ENCODE measurements at places on chromosomes 3 and 15.
A peak's percentile ranks its signal among the peaks of the same experiment; 100 is the strongest.

DNA sequence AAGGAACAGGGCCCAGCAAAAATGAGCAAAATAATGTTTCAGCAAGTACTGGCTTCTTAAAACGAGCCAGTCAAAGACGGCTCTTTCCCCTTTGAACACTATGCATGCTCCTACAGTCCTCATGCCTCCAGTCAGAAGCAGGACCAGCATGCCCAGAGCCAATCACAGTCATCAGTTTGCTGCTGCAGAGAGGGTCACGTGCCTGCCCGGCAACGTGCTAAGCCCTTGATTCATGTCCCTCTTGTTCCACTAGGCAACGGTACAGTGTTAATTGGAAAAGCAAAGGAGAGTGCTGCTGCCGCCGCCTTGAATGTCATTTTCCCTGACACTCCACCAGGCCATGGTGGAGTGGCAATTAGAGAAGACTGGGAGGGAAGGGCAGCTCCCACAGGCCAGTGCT is 500.1 kb downstream of the OCA2 start:
- no peak for DNase-seq

DNA sequence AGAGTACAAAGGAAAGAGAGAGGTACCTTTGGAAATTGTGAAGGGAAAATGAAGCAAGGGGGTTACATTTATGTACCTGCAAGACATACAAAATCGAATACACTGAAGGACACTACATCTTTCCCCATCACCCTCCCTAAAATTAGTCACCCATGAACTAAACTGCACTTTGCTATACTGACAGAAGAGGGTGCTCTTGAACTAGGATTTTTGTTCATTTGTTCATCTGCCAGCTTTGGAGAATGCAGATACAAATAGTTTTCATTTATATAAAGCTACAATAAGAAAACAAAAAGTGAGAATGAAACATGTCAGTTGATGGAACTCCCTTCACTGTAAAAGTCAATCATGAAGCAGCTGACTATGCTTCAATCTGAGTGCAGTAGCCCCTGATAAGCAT is 55.7 kb downstream of the PCCB start:
- DNase-seq, result peak; percentile 75

GRCh38 chr3:57816471-57817095 is 60.5 kb downstream of the SLMAP start:
- no peak for DNase-seq

DNA sequence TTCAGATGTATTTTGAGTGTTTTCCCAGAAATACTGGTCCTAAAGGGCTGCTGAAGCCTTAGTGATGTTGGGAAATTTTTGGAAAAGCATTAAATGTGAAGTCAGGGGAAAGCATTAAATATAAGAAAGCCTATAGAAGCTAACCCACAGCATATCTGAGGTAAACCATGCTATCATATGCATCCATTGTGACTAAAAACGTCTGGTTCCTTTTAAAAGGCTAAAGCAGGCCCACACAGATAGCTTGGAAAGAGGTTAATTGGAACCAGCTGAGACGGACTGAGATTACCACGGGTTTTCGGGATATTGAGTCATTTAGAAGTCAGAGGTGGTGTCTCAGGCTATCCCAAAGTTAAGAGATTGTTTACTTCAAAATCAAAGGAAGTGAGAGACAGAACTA is 78.2 kb downstream of the CYP19A1 start:
- peak; percentile 96 for DNase-seq

DNA sequence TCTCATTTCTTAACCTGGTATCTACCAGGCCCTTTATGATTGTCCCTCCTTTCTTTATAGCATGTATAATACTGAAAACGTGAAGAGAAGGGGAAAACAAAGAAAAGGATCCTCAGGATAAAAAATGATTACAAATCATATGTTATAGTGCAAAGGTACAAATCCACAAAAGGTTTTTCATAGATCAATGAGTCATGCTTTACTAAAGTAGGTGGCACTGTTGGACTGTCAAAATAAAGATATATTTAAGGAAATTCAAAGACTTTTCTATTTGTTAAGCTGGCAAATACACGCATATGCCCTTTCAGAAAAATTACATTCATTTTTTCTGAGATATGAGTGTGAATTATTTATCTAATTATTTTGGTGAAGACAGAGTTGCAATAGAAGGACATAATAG is 151.6 kb downstream of the CADM2 start:
- no peak for DNase-seq

- DNase-seq, result no peak
Measured at GRCh38 chr3:42983927-42984326, 4.8 kb downstream of the GASK1A start.

GRCh38 chr15:28182216-28182615 is 83.1 kb upstream of the OCA2 start:
- no peak for DNase-seq

DNA sequence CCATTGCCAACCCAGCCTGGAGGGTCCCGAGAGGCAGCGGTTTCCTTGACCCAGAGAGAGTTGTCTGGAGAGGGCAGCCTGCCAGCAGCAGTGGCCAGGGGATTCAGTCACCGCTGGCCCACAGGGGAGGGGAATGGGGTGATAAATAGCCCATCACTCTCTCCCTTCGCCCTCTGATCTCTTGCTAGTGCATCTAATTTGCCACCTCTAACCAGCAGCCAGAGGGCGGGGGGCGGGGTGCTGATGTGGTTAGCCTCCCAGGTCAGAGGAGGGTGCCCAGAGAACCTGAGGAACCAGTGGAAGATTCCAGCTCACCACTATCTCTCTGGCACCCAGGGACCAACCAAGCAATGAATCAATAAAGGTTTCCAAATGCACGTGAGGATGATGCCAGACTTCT is 35.1 kb upstream of the SLC6A11 start:
- DNase-seq, result no peak

- DNase-seq, result no peak
Measured at GRCh38 chr3:134672571-134672970, 21.7 kb upstream of the KY start.

- no peak for DNase-seq
Measured at GRCh38 chr3:16512435-16513140, 911 bp downstream of the RFTN1 start.

DNA sequence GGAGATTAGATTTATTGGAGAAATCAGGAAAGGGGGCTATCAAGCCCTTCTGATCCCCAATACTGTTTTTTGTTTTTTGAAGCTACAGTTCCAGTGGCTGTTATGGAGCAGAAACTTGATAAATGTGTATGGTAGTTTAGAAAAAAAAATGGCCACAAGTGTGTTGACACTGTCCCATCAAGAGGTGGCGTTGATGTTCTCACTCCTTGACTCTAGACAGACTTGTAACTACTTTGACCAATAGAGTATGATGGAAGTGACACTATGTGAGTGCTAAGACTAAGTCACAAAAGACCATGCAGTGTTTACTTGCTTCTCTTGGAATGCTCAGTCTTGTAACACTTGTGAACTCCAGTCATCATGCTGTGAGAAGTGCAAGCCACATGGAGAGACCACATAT is 356.7 kb downstream of the PDCD6IP start:
- no peak for DNase-seq

GRCh38 chr3:186609247-186609868 is 3.5 kb upstream of the AHSG start:
- DNase-seq, result peak; percentile 40

GRCh38 chr3:171755015-171755589 is 55.2 kb downstream of the PLD1 start:
- DNase-seq, result no peak

GRCh38 chr3:134369231-134369741 is 5.0 kb downstream of the AMOTL2 start:
- DNase-seq, result peak; percentile 62

DNA sequence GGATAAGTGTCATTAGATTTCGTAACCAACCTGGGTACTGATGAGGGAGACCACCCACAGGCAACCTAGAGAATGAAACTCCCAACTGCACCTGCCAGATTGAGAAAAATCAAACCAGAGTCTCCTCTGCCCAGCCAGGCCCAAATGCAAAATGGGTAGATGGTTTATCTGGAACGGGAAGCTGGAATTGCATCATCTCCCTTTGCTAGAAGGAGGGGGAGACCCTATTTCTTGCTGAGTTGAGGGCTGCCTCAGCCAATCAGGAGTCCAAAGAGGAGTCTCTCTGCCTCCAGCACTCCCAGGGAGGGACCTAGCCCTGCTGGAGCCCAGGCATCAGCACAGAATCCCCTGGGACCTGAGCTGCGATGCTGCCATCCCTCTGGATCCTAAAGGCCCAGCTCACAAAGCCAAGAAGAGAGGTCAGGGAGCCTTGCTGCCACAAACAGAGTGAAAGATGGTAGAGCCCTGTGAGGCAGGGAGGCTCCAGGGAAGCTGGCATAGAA is 8.1 kb downstream of the RMDN3 start:
- peak; percentile 36 for DNase-seq

GRCh38 chr15:33150431-33150941 is 44.0 kb downstream of the FMN1 start:
- no peak for DNase-seq

- peak; percentile 97 for DNase-seq
Measured at GRCh38 chr3:149299938-149300801, 33.3 kb downstream of the TM4SF18 start.

DNA sequence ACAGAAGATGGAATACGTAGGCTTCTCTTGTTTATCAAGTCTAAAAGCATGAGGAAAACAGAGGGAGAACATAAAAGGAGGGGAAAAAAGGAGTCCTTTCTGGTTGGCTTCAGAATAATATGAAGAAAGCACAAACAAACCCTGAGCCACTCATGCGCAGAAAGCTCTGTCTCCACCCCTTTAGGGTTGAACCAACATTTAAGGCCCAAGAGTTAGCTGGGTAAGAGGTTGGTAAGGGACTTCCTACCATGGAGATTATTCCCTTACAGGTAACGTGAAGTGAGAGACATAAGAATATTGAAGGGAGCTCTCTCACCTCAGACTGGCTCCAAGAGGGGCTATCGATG is 145.3 kb downstream of the RORA start:
- DNase-seq, result no peak

GRCh38 chr15:75200765-75201615 is 692 bp upstream of the C15orf39 start:
- DNase-seq, result no peak

- no peak for DNase-seq
Measured at GRCh38 chr3:117611211-117611610, 901.6 kb downstream of the TUSC7 start.

GRCh38 chr15:99453637-99454030 is 112.2 kb upstream of the MEF2A start:
- DNase-seq, result no peak

DNA sequence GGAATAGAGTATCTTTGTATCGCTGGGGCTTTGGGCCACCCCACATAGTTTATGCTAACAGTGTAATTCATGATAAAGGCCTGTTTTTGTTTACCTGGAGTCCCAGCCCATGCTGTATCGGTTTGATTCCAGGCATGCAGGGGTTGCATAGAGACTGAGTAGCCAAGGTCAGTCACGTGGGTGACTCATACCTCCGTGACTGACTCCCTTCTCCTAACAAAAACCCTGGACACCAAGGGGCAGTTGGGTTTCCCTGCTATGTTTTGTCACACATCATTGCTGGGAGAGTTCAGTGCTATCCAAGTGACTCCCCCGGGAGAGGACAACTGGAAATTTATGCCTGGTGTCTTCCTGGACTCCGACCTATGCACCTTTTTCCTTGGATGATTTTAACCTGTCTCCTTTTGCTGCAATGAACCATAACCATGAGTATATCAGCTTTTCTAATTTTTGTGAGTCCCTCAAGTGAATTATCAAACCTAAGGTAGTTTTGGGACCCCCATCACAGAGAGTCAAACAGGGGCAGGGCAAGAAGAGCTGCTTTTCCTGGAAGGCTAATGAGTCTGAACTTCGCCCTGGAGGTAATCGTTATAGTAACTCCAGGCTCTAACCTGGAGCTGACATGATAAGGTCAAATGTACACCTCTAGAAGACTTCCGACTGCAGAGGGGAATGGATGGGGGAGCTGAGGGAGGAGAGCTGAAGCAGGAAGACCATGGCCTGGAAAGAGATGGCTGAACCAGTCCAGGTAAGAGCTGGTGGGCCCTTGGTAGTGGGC is 57.0 kb downstream of the SRGAP3 start:
- no peak for DNase-seq

GRCh38 chr3:159668990-159669476 is 319.6 kb upstream of the IL12A start:
- DNase-seq, result peak; percentile 71

- DNase-seq, result no peak
Measured at GRCh38 chr3:155595371-155595770, 149.5 kb downstream of the PLCH1 start.

DNA sequence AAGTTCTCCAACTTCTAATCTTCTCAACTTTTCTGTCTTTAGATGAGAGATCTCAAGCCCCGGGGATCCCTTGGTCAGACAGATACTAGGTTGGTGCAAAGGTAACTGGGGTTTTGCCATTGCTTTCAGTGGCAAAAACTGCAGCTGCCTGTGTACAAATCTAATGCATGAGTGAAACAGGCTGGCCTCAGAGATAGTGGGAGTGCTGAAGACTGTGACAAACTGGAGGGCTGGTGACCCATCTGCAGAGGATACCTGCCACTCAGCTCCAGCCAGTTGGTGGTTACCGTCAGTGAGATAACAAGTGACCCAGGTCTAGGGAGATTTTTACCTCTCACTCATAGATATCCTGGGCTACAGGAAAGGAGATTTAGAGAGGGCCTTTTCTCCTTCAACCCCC is 85.7 kb downstream of the RYR3 start:
- no peak for DNase-seq

DNA sequence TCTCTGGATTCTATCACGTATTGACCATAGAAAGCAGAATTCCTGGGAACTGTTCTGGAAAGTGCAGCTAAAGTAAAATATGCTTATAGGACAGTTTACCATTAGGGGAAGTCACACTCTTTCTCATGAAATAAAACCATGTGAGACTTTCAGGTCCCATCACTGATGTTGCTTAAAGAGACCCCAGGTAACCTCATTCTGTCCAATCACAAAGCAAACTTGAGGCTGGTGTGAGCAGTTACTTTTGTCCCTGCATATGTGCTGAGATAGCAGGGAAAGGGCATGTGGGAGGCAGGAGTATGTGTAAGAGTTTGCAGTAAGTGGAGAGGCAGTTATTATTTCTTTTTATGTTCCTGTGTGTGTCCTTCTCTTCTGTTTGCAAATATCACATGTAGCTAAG is 16.1 kb downstream of the GPR87 start:
- no peak for DNase-seq
